ENCODE measurements at places on chromosomes 6 and 20.

DNA sequence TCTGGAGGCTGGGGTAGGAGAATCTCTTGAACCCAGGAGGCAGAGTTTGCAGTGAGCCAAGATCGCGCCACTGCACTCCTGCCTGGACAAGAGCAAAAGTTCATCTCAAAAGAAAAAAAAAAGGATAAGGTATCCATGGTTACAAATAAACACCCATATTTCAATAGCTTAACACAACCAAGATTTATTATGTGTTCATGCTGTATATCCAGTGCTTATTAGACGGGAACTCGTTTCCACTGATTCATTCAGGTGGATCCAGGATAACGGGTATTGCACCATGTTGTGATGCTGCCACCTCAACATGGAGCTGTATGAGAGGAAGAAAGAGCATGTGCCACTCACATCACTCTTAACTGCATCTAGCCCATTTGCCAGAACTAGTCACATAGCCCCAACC lies 69.1 kb upstream of the HIVEP1 start:
- no peak for DNase-seq

DNA sequence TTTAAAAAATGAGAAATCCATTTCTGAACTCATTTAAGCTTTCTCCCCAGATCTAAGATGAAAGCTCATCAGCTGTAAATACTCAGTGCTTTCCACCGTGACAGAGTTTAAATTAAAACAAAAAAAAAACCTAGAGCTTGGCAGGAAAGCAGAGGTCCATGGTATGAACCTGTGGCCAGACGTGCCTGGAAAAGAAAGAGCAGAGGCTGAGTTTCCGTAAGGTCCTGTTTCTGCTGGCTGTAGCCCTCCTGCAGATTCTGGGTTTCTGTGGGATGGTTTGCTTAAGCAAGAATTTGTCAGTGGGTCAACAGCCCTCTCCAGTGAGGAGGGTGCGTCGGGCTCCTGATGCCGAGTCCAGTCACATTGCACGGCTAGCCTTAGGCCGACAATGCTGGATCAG lies 383.2 kb downstream of the SAMD5 start:
- no peak for DNase-seq

DNA sequence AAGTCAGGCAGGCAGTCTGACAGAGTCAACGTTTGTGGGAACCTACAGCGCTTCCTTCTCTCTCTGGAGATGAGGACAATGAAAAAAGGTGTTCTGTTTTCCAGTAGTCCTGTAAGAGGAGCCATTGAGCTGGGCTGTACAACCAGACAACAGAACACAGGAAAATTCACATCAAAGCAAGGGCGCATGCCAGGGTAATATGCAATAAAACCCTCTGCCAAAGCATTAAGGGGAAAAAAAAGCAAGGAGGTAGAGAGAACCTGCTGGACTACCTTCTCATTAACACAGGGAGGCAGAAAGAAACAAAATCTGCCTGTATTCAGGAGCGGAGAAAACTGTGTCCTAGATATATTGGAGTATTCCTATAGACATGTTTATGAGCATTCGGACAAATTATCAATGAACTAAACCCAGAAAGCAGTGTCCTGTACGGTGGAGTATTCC lies 1.3 kb downstream of the RNF24 start:
- DNase-seq: no peak

GRCh38 chr6:31204751-31205145 lies 34.3 kb upstream of the POU5F1 start:
- DNase-seq: no peak

DNA sequence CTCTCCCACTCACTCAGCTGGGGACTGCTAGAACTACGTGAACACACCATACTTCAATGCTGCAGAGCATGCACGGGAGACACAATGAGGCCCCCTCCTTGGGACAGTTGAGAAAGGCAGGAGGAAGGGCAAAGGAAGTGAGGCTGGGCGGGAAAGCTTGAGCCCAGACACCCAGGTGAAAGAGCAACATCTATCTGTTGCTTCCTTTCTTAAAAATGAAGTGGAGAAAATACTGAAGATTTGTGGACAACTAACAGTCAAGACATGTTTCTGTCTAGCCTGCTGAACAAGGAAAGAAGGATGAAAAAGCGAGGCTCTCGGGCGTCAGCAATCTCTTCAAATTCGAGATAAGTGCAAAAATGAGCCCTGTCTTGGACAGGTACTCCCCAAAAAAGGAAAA lies 3.0 kb upstream of the NNAT start:
- DNase-seq: no peak

DNA sequence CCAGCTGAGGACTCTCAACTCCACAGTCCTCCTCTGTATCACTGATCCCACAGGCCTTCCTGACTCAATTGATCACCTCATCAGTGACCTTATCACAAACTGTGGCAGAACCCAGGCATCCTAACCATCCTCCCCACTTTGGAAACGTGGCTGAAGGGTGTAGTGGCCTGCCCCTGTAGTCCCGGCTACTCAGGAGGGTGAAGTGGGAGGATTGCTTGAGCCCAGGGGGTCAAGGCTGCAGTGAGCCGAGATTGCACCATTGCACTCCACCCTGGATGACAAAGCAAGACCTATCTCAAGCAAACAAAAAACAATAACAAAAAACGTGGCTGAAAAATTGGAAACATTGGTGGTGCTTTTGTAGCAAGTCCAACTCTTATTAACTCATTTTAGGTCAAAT lies 203.4 kb upstream of the ZNF217 start:
- no peak for DNase-seq

- DNase-seq: no peak
Measured at GRCh38 chr6:86502497-86502896, 434.8 kb upstream of the HTR1E start.

- DNase-seq: no peak
Measured at GRCh38 chr6:150299873-150300485, 68.8 kb upstream of the IYD start.

DNA sequence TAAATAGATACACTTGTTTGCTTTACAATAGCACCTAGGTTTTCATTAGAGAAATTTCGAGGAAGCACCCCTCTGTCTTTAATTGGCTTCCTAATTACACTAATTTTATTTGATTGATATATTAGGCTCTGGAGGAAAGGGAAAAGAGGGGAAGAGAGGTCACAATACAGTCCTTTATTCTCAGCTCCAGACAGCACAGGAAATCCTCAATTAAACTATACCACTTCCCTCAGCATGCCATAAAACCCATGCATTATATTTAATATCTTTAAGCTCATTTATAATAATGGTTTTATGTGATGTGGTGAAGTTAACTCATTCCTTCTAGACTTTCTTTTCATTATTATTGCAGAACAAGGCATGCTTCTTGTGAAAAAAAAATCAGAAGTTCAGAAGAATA lies 17.7 kb upstream of the PDE7B start:
- DNase-seq: no peak

- no peak for DNase-seq
Measured at GRCh38 chr6:145099713-145100112, 635.6 kb downstream of the EPM2A start.

DNA sequence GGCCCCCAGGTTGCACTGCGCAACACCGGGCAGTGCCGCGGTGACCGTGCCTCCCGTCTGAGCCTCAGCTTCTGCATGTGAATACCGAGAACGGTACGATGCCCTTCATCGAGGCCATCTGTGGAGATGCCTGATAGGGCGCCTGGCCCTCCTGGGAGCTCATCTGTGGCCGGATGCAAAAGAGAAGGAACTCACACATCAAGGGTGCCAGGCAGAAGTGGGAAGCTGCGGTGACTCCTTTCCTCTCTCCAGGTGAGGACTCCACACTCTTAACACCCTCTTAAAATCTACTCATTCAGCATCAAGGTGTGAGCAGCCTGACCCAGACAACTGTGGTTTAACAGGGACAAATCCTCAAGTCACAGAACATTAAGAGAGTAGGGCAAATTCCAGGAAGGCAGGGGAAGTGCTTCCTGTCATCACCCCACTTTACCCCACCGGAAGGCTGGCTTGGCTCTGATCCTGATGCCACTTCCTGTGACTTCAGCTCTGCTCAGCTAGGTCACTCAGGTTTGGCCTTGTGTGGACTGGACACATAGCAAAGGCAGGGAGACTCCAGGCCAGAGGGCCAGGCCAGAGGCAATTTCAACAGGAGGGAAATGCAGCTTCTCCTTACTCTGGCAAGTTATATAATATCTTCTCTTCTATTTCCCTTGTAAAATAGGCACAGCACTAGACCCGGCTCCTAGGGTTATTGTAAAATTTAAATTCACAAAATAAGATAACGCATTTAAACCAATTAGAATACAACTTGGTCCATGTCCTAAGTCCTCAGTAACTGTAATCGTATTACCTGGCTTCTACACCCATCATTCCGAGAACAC lies 69.4 kb downstream of the CPNE5 start:
- DNase-seq: no peak

DNA sequence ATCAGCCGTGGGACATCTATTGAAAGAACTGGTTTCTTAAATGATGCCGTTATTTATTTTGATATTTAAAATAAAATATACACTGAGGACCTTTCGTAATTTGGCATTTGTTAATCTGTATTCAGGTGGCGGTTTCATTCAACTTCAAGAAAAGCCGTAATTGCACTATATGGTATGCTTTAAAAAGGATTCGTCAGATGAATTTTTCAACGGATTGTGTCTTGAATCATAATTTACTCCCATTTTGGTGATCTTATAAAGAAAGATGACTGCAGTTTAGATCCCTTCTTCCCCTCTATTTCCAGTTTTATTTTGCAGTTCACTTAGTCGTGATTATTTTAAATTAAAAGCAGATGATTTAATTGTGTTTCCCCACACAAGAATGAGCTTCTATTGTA lies 761 bp downstream of the KLHL32 start:
- DNase-seq: no peak

Measured in T-helper 1 cell (primary cell).